ENCODE measurements at places on chromosomes 5 and 9.
A peak's percentile ranks its signal among the peaks of the same experiment; 100 is the strongest.

GRCh38 chr9:70576116-70576515, 161.7 kb upstream of the KLF9 start:
- no peak for DNase-seq

DNA sequence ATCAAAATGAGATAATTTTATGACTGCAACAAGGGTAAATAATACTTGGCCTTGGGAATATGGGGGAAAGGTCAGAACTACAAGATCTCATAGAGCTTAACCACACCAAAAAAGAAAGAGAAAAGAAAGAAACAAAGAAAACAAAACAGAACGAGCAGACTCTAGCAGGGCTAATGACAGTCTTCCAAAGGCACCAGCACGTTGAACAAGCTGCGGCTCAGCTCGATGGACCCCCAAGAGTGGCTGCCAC, 689 bp downstream of the AK3 start:
- DNase-seq: no peak

DNA sequence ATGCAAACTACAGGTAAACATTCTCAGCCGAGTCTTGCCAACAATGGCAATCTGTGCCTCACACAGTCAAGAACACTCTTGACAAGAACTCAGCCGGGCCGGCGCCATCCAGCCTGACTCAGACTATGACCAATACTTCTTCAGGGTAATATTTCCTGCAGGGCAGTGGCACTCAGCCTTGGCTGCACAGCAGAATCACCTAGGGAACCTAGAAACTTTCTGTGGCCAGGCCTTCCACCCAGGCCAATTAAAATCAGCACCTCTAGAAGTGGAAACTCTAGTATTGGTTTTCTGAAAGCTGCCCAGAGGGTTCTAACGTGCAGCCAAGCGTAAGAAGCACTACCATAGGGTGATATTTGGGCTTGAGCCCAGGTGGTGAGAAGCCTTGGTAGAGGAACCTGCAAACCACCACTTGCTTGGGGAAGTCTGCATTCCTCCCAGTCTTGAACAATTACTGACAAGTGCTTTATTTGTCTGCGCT, 120.6 kb downstream of the TTLL11 start:
- DNase-seq: no peak

GRCh38 chr5:8953016-8953415, 592.9 kb downstream of the SEMA5A start:
- no peak for DNase-seq

DNA sequence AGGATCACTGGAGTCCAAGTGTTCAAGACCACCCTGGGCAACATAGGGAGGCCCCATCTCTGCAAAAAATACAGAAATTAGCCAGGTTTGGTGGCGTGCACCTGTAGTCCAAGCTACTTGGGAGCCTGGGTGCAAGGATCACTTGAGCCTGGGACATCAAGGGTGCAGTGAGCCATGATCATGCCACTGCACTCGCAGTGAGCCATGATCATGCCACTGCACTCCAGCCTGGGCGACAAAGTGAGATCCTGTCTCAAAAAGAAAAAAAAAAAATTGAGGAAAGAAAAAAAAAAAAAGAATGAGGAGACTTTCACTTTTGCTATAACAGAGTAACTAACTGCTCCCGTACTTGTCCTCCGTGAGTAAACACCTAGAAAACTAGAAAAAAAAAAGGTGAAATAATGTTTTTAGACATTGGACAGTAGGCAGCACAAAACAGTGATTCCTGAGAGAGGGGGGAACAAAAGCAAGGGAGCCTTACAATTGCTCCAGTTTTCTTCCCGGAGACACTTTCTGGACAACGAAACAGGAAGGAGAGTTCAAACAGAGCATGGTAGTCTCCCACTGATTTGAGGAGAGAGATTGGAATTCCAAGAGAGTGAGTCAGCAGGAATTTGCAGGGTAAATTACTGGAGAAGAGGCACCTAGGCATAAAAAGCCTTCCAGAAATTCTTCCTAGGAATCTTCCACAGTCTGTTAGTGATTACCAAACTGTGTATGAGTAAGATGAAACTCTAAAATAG, 6.9 kb upstream of the ZBTB5 start:
- no peak for DNase-seq

DNA sequence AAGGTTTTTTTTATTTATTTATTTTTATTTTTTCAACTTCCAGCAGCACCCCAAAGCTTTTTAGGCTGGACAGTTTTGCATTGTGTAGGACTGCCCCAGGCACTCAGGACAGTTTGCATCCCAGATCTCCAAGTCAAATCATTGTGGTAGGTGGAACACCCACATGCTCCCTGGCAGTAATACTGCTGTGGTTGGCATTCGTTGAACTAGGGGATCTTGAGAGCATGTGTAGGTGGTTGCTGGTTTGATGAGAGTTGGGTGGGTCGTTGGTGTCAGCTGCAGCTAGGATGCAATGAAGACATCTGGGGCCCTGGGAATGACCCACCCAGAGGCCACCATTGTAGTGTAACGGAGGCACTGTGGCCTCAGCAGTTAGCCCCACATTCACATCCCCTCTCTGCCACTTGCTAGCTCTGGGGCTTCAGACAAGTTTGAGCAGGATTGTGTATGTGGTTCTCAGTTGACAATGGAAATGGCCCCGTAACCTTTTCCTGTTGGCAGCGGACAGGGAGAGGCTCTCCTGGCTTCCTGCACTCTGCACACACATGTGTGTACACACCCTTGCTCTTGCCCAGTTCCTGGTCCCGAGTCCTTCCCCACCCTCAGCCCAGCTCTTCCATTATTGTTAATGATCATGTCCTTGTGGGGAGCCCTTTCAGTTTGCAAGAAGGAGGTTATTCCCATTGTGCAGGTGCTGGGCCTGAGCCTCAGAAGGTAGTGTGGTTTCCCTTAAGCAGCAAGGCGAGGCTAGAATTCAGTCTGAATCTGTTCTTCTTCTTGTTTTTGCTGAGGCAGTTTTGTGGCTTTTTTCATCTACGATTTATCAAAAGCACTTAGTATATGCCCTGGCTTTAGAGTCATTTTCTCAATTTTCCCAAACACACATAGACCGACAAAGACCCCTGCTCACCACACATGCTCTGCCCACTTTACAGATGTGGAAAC, 46.5 kb downstream of the PPARGC1B start:
- no peak for DNase-seq

DNA sequence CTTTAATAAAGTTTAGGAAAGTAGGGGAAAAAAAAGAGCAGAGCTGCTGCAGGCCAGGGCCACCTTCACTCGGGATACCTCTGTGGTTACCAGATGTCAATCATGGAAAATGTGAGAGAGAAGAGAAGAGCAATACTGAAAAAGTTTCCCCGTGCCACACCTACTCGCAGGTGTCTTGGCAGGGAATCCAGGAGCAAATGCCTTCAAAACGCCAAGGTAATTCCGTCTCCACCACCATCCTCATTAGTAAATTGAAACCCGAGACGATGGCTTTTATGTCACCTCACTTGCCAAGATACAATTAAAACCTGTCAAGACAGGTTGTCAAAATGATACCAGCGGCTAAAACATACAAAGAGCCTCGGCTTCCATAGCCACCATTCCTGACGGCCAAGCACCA, 49.7 kb downstream of the FAM81B start:
- DNase-seq: no peak

DNA sequence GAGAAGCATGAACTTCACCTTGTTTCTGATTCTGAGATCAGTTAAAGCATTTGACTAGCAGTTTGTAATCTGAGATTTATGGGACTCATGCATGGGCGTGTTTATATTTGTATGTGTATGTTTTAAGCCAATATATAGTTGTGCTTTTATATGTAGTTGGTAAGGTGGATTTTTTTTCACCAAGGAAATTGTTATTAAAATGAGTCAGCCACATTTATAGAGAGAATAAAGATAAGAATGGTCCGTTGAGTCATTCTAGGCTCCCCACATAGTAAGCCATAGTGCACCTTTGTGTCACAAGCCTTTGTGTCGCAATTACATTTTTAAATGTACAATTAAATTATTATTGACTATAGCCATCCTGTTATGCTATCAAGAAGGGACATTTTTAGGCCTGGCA, 89.0 kb downstream of the NLN start:
- DNase-seq: no peak

DNA sequence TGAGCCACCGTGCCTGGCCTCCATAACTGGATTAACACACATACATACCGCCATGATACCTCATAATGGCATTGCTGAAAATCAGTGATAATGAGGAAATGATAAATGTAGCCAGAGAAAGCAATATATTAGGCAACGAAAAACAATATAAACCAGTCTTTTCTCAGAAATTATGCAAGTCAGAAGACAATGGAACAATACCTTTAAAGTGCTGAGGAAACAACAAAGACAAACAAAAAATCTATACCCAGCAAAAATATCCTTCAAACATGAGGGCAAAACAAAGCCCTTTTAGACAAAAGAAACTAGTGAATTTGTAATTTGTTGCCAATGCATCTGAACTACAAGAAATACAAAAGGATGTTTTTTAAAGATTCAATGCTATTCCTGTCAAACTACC, 98.2 kb upstream of the TNFAIP8 start:
- no peak for DNase-seq

- no peak for DNase-seq
Observed at GRCh38 chr5:98770209-98770910, 3.1 kb upstream of the RGMB start.

DNA sequence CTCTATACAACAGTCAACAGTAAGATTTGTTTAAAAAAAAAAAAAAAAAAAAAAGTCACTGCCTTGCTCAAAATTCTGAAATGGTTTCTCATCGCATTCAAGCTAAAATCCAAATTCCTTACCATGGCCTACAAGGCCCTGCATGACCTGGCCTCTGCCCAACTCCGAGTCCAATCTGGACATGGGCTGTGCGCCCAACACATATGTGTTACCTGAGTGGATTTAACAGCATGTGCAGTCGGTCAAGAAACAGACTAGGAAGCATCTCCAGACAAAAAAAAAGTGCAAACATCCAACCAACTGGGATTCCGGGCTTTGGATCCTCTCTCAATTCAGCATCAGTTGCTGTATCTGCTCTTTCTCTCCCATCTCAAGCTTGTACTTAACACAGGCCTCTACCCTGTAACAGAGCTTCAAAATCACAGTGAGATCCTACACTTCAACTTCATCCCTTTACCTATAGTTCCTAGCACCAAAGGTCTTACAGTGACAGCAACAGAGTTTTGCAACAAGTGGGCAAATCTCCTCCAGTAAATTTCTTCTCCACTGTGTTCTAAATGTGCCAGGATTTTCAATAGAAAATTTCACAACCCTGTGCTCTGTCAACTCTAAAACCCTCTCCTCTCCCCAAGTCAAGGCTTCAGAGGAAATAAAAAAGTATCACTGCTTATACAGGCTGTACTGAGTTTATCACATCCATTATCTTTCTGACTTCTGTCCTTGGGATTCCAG, 19.6 kb downstream of the ZNF608 start:
- DNase-seq: no peak

DNA sequence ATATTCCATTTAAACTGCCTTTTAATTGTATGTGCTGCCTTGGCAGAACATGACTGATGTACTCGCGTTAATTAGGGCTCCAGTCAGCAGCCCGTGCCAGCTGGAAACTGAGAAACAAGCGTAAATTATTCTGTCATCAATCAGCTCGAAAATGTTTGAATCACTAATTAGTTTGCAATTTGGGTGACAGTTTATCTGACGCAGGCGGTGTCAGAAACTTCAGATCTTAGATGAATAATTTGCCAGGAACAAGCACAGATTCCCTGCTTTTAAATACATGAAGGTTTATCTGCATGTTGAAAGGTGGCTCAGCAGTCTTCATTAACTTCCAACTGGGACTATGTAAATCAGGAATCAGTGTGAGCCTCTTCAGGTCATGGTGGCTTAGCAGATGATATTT, 176.0 kb upstream of the TLE4 start:
- peak; percentile 40 for DNase-seq

DNA sequence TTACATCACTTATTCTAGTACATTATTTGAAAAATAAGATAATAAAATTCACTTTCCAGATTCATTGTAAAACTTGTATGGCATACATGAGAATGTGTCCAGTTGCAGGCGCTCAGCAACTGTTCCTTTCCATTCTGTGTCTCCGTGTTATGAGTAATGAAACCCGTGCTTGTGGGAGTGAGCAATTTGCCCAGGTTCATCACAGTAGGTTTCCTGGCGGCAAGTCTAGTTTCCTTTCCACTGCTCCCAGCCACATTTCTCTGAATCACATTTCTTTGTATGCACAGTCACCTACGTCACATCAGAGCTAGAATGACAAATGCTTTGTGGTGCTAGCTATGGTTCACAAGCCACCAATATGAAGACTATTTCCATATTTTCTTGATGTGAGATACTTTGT, 39.9 kb downstream of the MOCS2 start:
- no peak for DNase-seq

DNA sequence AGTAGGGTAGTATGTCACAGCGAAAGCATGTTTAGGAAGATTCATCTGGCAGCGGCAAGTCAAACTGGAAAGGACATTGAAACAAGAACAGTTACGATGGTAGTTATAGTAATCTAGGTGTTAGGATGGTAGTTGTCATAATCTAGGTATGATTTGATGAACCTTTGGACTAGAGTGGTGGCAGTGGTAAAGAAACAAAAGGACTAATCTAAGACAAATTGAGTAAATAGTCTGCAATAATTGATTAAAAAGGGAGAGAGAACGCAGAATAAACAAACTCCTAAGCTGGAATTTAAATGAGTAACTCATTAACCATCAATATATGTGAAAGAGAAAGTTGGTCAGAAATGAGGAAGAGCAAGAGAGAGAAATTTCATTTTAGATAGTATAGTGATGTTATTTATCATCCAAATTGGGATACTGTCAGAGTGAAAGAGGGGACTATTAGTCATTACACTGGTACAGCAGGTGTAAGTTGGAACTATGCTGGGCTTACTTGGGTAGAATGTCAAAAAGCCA, 56.8 kb downstream of the MTREX start:
- no peak for DNase-seq
